AG10803 (cell line): ENCODE measurements at places on chromosomes 4 and X.
A peak's percentile ranks its signal among the peaks of the same experiment; 100 is the strongest.

GRCh38 chr4:106367072-106367471 lies 1.5 kb downstream of the GIMD1 start:
- no peak for DNase-seq

GRCh38 chrX:46642145-46642544 lies 68.6 kb downstream of the CHST7 start:
- no peak for DNase-seq

- DNase-seq = no peak
These were observed 936.2 kb upstream of the LCORL start for GRCh38 chr4:18957716-18958115.

DNA sequence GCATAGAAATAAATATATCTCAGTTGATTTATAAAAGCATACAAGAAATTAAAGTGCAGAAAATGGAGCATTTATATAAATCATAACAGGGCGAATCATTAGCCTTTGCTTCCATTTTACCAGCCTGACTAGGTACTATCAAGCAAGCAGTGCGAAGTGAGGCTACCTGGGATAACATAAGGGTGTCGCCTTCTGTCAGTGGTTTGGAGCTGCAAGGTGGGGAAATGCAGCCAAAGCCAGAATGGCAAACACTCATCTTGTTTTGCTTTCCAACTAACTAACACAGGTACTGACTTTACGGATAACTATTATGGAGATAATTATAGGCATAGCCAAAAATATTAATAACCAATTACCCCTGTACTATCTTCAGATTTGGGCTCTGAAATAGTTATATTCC lies 1459.8 kb downstream of the RAPGEF2 start:
- no peak for DNase-seq

DNA sequence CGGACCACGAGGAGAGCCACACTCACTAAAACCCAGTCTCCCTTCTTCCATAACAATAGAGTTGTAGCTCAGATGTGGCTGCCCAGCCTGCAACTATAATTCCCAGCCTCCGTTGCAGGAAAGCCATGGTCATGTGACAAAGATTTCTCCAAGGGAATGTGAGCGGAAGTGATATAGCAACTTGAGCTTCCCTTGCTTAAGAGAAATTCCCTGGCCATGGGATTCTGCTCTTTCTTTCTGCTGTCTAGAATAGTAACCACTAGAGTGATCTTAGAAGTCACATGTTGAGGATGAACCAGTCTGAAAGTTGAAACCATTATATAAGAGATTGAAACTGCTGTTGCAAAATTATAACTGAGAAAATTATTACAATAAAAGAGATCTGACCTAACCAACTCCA lies 86.4 kb upstream of the MED14 start:
- DNase-seq = no peak

DNA sequence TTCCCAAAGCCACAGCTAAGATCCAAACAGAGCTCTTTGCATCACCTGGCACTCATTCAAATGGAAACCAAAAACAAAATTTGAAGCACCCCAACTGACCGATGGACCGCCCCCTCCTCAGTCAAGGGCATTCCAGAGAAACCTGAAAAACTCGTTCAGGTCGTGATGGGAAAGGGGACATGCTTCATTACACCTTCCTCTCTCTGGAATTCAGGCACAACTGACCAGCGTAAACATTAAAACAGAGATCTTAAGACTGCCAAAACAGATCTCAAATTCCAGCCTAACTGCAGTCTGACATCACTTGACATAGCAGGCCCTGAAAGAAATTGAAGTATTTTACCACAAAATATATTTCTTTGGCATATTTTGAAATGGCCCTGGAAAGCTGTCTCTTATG lies 28.5 kb downstream of the PTTG2 start:
- DNase-seq = no peak

DNA sequence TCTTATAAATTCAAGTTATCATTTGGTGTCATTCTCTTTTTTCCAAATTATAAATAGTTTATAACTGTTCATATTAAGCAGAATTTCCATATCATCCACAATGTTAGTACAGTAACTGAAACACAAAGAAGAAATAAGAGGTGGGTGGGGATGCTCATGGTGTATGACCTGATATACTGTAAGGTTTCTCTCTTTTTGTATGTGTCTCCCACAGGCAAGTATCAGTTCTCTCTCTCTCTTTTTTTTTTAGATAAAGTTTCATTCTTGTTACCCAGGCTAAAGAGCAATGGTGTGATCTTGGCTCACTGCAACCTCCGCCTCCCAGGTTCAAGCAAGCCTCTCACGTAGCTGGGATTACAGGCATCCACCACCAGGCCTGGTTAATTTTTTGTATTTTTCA lies 43.7 kb upstream of the UGT2A3 start:
- no peak for DNase-seq

- DNase-seq = no peak
These were observed 38.4 kb downstream of the SLAIN2 start for GRCh38 chr4:48379587-48380180.

- no peak for DNase-seq
These were observed 332.7 kb downstream of the MID1IP1 start for GRCh38 chrX:39133971-39134370.

DNA sequence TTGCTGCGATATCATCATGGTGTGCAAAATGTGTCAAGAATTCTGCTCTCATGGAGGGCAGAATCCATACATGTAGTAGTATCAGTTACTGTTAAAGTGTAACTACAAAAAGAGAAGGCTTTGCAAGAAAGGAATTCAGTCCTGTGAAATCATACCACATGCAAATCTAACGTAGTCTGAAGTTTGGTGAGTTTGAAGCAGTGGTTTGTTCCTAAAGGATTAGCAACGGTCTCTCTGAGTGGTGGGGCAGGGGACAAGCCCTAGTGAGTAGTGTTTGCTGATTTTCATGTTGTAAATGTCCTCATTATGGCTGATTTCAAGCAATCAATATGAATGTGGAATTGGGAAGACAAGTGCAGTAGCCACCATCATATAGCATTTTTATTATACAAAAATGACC lies 47.1 kb upstream of the CLNK start:
- DNase-seq = no peak

- DNase-seq = no peak
These were observed 15.5 kb downstream of the SPRY1 start for GRCh38 chr4:123412091-123412505.

- DNase-seq = no peak
These were observed 19.5 kb downstream of the ZNF275 start for GRCh38 chrX:153353416-153353815.

DNA sequence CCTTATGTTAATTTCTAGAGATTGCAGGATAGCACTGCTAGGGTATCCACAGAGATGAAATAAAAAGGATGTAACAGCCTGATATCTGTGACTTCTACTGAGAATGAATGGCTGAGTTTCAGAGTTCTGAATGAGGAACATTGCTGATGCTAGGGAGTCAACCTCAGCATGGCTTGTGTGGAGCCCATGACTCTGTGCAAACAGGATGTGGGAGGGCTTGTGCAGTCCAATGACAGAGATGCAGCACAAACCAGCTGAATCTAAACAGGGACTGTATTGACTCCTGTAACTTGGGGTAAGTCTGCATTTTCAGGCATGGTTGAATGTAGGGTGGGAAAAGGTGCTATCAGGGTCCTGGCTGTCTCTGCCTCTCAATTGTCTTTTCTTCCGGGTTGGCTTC lies 5.3 kb upstream of the RASL11B start:
- DNase-seq = no peak

DNA sequence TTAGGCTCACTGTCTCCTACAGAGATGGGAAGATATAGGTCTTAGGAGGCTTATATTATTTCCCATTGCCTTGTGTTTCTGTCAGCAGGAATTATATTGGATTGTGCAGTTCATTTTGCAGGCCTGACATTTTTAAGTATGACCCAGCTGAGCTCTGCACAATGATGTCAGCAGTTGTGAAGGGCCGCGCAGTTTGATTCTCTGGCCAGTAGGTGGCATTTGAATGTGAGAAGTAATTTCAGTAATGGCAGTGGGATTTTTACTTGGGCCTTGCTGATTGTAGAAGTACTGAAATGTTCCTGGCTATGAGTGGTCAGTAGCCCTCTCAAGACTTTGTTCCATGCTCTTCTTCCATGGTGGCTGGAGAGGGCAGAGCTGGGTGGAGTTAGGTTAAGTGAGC lies 247.2 kb upstream of the MTMR8 start:
- no peak for DNase-seq

DNA sequence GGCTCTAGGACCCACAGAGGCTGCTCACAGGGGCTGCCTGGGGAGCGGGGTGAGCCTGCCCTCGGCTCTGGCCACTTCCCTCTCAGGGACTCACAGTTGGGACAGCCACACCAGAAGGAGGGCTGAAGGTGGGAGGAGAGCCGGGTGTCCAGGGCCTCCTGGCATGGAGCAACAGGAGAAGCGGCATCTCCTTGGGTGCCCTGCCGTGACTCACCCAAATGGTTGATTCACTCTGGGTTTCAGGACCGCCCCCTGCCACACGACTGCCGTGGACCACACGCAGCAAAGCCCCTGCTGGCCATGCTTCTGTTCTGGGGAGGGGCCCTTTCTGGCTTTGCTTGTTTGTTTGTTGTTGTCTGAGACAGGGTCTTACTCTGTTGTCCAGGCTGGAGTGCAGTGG lies 86.0 kb upstream of the AFAP1 start:
- DNase-seq = no peak

GRCh38 chr4:74527049-74527448 lies 82.1 kb downstream of the AREG start:
- DNase-seq = no peak

- DNase-seq = no peak
These were observed 80.4 kb downstream of the MAPK10 start for GRCh38 chr4:86279293-86279960.

DNA sequence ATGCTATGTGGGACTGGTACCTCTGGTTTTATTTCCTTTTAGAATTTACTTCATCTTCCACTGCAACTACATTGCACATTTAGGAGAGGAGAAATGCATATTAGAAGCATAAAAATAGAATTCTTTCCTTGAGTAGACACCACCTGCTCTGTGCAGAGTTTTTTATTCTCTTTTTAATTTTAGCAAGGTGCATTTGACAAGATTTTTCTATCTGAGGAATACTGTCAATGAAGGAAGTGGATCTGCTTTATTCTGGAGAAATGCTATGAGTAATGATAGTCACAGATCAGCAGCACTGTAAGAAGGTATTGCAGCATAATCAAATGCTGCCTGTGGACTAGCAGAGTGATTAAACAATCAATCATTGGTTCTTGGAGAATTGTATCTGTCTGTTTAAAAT lies 1038.3 kb downstream of the RAPGEF2 start:
- no peak for DNase-seq

GRCh38 chrX:22542641-22543040 lies 269.9 kb downstream of the CBLL2 start:
- DNase-seq = peak; percentile 21

GRCh38 chrX:721354-721753 lies 90.8 kb downstream of the SHOX start:
- DNase-seq = no peak

DNA sequence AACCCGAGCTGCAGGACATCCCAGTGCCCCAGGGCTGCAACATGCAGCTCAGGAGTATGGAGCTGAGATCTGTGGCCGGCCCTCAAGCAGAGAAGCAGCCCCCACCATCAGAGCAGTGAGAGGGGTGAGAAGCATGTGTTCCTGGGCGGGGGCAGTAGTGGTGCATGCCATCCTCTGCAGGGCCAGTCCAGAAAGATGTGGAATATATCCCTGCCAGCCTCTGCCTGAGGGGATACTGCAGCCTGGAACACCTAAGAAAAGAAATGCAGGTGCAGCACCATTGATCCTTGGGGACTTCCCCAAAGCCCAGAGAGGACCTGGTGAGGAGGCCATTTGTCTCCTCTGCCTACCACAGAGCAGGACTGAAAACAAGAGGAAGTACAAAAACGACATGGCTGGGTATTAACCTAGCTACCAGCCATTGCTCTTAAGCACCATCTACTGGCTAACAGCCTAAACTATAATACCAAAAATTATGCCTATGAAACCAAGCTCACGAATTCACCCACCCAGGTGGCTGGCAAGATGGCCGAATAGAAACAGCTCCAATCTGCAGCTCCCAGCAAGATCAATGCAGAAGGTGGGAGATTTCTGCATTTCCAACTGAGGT lies 158.8 kb downstream of the ADGRA3 start:
- peak; percentile 15 for DNase-seq

GRCh38 chr4:129682586-129682985 lies 586.6 kb downstream of the C4orf33 start:
- no peak for DNase-seq

DNA sequence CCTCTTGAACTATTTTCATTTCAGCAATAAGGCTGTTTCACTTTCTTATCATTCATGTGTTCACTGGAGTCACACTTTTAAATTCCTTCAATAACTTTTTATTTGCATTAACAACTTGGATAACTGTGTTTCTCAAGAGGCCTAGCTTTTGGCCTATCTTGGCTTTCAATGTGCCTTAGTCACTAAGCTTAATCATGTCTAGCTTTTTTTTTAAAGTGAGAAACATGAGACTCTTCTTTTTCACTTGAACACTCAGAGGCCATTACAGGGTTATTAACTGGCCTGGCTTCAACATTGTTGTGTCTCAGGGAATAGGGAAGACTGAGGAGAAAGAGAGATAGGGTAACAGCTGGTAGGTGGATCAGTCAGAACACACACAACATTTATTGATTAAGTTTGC lies 64.0 kb upstream of the VCX2 start:
- DNase-seq = no peak

- peak; percentile 63 for DNase-seq
These were observed 2.8 kb downstream of the SFRP2 start for GRCh38 chr4:153785910-153786721.

DNA sequence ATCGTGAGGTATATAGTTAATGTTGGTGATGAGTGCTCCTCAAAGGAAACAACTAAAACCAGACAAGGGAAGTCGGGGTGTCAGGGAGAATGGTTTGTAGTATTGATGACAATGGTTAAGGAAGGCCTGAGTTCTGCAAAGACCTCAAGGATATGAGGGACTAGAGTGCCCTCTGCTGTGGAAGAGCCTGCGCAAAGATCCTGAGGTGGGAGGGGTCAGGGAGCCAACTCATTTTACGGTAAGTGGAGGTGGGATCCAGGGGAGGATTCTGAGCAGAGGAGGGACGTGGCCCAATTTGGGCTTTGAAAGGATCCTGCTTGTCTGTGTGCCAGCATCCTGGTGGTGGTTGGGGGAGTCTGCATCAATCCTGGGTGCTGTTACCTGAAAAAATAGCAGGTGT lies 11.3 kb downstream of the UBA1 start:
- DNase-seq = no peak

- DNase-seq = no peak
These were observed 34.6 kb downstream of the CPLX1 start for GRCh38 chr4:791252-791897.

DNA sequence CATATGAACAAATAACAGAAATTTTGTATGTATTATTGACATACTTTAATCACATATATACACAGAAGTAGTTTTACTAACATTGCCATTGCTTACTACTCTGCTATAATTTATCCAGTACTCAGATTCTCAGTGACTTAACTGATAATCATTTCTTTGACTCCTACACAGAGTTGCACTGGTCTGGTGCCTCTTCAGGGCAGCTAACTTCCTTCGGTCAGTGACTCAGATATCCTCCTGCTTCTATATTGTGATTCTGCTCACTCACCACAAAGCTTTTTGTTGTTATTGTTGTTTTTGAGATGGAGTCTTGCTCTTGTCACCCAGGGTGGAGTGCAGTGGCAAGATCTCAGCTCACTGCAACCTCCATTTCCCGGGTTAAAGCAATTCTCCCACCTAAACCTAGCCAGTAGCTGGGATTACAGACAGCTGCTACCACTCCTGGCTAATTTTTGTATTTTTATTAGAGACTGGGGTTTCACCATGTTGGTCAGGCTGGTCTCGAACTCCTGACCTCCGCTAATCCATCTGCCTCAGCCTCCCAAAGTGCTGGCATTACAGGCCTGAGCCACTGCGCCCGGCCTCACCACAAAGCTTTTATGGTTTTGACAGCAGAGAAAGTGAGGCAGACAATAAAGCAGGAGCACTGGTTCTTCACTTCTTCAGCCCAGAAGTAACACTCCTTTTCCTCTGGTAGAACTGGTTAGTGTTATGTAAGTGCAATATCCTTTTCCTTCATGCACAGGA lies 499.3 kb downstream of the EPHA5 start:
- no peak for DNase-seq
